ENCODE measurements at places on chromosomes 1 and 21.

DNA sequence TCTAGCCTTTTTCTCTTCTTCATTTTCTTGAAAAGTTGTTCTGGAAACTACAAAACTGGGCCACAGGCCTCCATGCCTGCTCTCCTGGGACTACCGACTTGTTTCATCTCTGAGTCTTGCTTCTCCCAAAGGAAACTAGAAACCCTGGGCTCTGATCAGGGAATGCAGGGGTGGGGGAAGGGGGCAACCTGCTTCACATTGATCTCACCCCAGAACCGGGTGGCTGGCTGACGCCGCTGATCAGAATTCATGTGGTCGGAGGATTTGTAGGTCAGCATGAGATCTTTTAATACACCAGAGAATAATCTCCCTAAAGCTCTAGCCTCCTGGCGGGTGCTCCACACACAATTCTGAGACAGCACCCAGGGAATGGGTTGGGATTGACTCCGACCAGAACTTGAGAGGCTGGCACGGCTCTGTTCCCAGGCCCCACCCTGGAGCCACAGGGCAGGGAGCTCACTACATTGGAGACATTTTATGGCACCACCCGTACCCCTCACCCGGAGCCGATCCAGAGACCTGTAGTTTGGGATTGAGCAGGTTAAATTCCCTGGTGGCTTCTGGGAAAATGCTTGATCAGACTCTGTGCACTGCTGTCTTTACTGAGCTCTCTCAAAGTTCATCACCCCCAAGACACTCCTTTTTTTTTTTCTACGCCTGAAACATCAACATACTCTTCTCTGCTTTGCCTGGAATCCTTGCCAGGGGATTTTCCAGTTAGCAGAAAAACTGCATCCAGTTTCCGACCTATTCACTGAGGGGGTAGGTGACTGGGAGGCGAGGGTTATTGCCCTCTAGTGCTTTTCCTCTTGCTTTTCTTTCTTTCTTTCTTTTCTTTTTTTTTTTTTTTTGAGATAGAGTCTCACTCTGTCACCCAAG, 12.2 kb upstream of the ARHGEF10L start:
- no peaks in the 10 kb centered on the region for H3K36me3 ChIP-seq
- H3K27me3 ChIP-seq, result no peaks in the 10 kb centered on the region
- DNase-seq, result no peak
- H3K27ac ChIP-seq, result no peak overlapping the region

DNA sequence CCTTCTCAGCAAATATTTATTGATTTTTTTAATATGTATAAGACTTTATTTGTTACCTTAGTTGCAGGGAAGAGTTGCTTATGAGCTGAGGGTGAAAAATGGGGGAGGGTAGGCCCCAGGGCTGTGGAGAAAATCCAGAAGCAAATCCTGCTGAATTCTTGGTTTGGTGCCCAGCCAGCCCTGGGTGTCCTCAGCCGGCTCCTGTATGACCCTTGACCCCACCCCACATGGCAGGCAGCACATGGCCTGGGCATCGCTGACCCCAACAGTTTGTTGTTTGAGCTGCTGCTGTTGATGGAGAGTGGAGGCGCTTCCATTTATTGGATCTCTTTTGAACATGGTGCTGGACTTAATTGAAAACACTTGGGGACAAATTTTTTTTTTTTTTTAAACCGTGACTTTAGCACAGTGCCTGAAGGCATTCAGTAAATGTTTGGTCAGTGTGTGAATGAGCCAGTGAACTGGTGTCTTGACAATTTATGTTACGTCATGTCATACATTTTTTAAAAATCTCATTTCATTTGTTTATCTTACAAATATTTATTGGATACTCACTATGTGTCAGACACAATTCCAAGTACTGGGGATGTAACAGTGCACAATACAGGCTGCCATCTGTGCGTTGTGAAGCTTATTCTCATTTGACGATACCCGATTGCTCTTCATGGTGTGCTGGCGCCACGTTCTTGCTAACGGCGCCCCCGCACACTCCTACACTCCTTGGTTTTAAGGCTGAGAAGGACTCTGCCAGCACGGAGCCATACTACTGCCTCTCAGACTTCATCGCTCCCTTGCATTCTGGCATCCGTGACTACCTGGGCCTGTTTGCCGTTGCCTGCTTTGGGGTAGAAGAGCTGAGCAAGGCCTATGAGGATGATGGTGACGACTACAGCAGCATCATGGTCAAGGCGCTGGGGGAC, 98.8 kb downstream of the MTR start:
- H3K4me3 ChIP-seq, result no peak overlapping the region
- H3K27ac ChIP-seq, result no peak overlapping the region
- DNase-seq, result no peak
- no peaks in the 10 kb centered on the region for H3K4me1 ChIP-seq
- no peaks in the 10 kb centered on the region for H3K27me3 ChIP-seq

- no peaks in the 10 kb centered on the region for H3K27me3 ChIP-seq
- H3K36me3 ChIP-seq, result no peaks in the 10 kb centered on the region
- peaks cover 47% of the 10 kb centered on the region for H3K4me1 ChIP-seq
- peak; percentile 33 for DNase-seq
- H3K27ac ChIP-seq, result no peak overlapping the region
Observed at GRCh38 chr1:20184481-20184900, 1.4 kb upstream of the UBXN10 start.

DNA sequence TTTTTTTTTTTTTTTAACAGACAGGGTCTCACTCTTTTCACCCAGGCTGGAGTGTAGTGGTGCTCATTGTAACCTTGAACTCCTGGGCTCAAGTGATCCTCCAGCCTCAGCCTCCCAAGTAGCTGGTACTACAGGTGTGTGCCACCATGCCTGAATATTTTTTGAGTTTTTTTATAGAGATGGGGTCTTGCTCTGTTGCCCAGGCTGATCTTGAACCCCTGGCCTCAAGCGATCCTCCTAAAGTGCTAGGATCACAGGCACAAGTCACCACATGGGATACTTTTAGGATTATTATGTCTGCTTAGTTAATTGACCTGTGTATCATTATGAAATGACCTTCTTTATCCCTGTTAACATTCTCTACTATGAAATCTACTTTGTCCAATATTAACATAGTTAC, 38.0 kb downstream of the RASSF5 start:
- peaks cover 6% of the 10 kb centered on the region for H3K4me1 ChIP-seq
- no peak for DNase-seq
- no peak overlapping the region for H3K27ac ChIP-seq
- no peaks in the 10 kb centered on the region for H3K36me3 ChIP-seq
- H3K4me3 ChIP-seq, result no peak overlapping the region

GRCh38 chr1:203682473-203683383, 56.1 kb downstream of the ATP2B4 start:
- H3K27ac ChIP-seq, result peak overlapping the region; percentile 83
- H3K36me3 ChIP-seq, result peaks cover 45% of the 10 kb centered on the region
- H3K4me3 ChIP-seq, result no peak overlapping the region
- peaks cover 23% of the 10 kb centered on the region for H3K4me1 ChIP-seq
- DNase-seq, result peak; percentile 92

DNA sequence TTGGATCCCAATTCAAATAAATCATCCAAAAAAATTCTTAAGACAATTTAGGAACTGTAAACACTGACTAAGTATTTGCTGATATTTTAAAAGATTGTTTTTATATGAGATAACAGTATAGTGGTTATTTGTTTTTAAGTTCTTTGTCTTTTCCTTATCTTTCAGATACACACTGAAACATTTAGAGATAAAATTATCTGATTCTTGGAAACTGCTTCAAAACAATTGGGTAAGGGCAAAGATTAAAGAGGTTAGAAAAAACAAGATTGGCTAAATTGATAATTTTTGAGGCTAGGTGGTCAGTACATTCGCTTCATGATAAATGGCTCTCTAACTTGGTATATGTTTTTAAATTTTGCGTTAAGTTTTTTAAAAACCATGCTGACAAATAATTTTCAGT, 117.3 kb downstream of the PSMG1 start:
- H3K27me3 ChIP-seq, result no peaks in the 10 kb centered on the region
- no peaks in the 10 kb centered on the region for H3K4me1 ChIP-seq
- DNase-seq, result no peak
- no peak overlapping the region for H3K27ac ChIP-seq
- H3K4me3 ChIP-seq, result no peak overlapping the region

DNA sequence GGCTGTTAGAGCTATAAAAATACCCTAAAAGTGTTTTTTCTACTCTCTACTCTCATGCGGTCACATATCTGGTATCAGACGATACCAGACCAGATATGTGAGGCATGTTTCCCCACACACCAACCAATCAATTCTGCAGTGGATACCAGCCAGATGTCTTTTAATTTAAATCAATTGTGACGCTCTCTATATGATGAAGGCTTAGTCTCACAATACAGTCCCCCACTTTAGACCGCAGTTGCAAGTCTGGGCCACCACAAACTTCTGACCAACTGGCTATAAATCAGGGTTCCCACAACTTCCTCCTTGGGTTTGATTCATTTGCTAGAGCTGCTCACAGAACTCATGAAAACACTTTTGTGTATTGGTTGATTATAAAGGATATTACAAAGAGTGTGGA, 586.1 kb upstream of the ZP4 start:
- no peak for DNase-seq
- no peaks in the 10 kb centered on the region for H3K36me3 ChIP-seq
- no peak overlapping the region for H3K4me3 ChIP-seq
- H3K27ac ChIP-seq, result no peak overlapping the region
- no peaks in the 10 kb centered on the region for H3K27me3 ChIP-seq

- H3K4me3 ChIP-seq, result no peak overlapping the region
- no peaks in the 10 kb centered on the region for H3K27me3 ChIP-seq
- no peak for DNase-seq
Observed at GRCh38 chr1:93007941-93008577, 46.8 kb upstream of the DIPK1A start.

- no peaks in the 10 kb centered on the region for H3K4me1 ChIP-seq
- H3K4me3 ChIP-seq, result no peak overlapping the region
- no peak for DNase-seq
Observed at GRCh38 chr21:41717573-41718330, 49.1 kb downstream of the RIPK4 start.

DNA sequence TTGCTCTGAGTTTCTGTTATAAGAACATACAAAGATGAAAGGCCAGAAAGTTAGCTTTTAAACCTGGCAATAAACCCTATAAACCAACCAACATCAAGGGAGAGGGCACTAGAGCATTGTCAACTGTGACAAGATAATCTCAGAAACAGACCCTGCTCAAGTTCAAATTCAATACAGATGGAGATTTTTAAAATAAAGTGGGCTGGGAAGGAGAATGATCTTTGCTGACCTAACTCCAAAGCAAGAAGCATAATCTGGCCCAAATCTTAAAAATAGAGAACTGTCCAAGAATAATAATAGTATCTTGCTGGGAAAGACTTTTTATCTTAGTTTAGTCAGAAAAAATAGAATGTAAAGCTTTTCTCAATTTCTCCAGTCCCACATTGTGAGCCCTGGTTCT, 485.5 kb downstream of the DISC1 start:
- H3K27me3 ChIP-seq, result peaks cover 4% of the 10 kb centered on the region
- no peaks in the 10 kb centered on the region for H3K4me1 ChIP-seq
- H3K4me3 ChIP-seq, result no peak overlapping the region
- H3K36me3 ChIP-seq, result no peaks in the 10 kb centered on the region
- H3K27ac ChIP-seq, result no peak overlapping the region

DNA sequence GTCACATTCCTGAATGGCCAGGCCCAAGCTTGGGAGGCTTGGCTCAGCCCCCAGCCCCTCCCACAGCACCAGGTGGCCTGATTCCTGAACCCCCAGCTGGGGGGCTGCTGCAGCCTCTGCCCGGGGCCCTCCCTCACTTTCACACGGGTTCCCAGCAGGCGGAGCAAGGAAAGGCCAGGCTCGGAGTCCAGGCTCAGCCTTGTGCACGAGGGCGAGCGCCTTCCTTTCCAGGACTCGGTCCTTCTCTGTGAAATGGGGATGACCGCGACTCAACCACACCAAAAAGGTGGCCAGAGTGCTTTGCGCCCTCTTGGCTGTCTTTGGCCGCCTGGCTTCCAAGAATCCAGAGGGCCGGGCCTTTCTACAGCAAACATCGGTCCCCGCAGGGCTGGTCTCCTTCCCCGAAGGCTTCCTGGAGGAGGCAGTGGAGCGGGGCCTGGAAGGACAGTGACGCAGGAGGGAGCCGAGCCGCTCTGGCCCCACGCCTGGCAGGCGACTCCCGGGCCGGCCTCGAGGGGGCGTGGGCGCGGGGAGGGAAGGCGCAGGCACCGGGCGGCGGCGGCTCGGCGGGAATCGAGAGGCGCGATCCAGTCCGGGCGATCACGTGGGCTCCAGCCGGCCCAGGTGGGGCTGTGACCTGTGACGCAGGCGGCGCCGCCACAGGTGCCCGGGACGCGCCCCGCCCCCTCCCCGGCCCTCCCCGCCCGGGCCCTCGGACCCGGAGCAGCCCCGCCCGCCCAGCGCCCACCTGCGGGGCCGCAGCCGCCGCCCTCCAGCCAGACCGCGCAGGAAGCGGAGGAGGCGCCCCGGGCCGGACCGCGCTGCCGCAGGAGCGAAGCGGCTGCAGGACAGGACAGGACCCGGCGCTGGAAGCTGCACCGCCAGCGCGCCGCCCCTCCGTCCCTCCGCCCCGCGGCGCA, at the start of gene ARHGEF16:
Gene ARHGEF16, plus strand, starts transcription at position 775 of the 920 bp plus-strand sequence. CDS start 8,420 bp downstream, outside the sequence.
- H3K36me3 ChIP-seq, result no peaks in the 10 kb centered on the region
- DNase-seq, result peak; percentile 55
- H3K27ac ChIP-seq, result no peak within 1 kb of the TSS
- H3K4me1 ChIP-seq, result peaks cover 21% of the 10 kb centered on the region
- peaks cover 16% of the 10 kb centered on the region for H3K27me3 ChIP-seq
- no peak within 1 kb of the TSS for H3K4me3 ChIP-seq
